PC-3 (cell line): ENCODE measurements at places on chromosomes 3 and 15. TPM values are rescaled to one million over a fixed set of nuclear protein-coding genes. Genes with fewer than 3 reads are reported as not detected.

- H3K4me3 ChIP-seq, result no peak overlapping the region
- no peaks in the 10 kb centered on the region for H3K27me3 ChIP-seq
- no peaks in the 10 kb centered on the region for H3K4me1 ChIP-seq
- no peak overlapping the region for H3K27ac ChIP-seq
- DNase-seq, result no peak
These were observed 172.5 kb downstream of the NTRK3 start for GRCh38 chr15:88083811-88084760.

DNA sequence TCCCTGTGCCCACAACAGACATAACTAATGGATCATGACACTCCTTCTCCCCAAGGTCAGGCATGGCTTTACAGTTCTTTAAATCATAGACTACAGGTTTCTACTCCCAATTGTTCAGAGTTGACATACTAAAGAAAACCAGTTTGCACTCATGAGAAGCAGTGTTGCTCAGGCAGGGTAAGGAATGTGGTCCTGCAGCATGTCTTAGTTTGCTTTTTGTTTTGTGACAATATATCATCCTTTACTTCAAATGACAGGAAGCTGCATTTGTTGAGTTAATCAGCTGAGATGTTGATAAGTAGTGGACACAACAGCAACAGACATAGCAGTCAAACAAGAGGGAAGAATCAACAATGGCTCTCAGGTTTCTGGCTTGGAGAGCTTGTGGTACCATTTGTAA is 267.5 kb downstream of the SLCO3A1 start:
- H3K36me3 ChIP-seq, result no peaks in the 10 kb centered on the region
- no peak overlapping the region for H3K4me3 ChIP-seq
- no peak for DNase-seq
- H3K4me1 ChIP-seq, result no peaks in the 10 kb centered on the region
- peaks cover 35% of the 10 kb centered on the region for H3K27me3 ChIP-seq

DNA sequence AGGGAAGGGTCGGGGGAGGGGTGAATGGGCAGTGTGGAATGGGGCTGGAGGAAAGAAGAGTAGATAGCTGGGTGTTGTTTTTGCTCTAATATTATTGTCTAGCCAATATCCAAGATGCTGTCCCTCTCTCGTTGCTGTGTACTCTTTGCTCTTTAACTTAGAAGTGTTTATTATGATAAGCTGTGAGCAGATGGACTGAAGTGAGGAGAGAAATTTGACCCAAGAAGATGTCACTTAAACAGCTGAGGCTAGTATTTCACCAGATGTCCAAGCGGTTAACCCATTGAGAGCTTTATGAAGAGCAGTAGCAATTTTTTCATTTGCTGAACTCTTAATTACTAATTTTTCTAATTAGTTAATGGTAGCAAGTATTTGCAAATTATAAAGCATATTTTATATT is 212.2 kb upstream of the TP63 start:
- H3K27me3 ChIP-seq, result no peaks in the 10 kb centered on the region
- H3K4me3 ChIP-seq, result no peak overlapping the region
- DNase-seq, result no peak
- no peak overlapping the region for H3K27ac ChIP-seq
- H3K36me3 ChIP-seq, result no peaks in the 10 kb centered on the region
- H3K4me1 ChIP-seq, result no peaks in the 10 kb centered on the region

DNA sequence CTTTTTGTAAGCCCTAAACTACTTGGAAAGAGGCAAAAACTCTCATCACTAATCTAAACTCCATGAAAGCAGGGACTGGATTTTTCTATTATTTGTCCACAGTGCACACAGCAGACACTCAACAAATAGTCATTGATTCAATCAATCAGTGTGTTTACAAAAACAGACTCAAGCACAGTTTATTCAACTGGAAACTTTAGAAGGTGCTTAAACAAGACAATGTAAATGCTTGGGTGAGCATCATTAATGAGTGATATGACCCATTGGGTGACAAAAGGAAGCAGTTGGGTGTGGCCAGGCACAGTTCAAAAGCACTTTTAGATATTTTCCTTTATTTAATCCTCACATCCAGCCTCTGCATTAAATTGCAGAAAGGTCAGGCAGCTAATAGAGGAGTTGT is 32.0 kb upstream of the PPP4R2 start:
- no peak overlapping the region for H3K27ac ChIP-seq
- no peak for DNase-seq
- no peaks in the 10 kb centered on the region for H3K4me1 ChIP-seq
- H3K4me3 ChIP-seq, result no peak overlapping the region

DNA sequence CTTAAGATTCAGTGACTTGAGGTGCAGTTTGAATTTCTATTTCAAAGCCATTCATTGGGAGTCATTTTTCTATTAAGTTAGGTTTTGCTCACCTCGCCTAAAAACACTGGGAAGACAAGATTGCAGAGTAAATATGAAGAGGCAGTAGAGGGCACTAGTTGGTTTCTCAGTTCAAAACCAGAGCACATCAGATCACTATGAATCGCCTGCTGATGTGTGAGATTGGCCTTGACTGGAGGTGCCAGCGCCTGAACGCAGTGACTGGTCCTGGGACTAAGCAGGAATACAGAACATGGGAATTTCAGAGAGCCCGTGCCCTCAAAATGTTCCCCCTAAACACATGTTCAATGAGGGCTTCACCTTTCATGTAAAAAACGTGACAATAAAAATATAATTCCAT is 229.0 kb downstream of the ITPR1 start:
- no peaks in the 10 kb centered on the region for H3K36me3 ChIP-seq
- no peak overlapping the region for H3K4me3 ChIP-seq

- no peak overlapping the region for H3K4me3 ChIP-seq
- no peak for DNase-seq
- no peaks in the 10 kb centered on the region for H3K4me1 ChIP-seq
These were observed 34.6 kb downstream of the ROPN1B start for GRCh38 chr3:126003447-126004190.

GRCh38 chr3:179853176-179853575 is 183.6 kb downstream of the PEX5L start:
- no peaks in the 10 kb centered on the region for H3K36me3 ChIP-seq
- no peaks in the 10 kb centered on the region for H3K27me3 ChIP-seq
- H3K27ac ChIP-seq, result no peak overlapping the region
- H3K4me3 ChIP-seq, result no peak overlapping the region

- DNase-seq, result no peak
- H3K27me3 ChIP-seq, result peaks cover 17% of the 10 kb centered on the region; the same call in 1 of the 2 replicates
- no peak overlapping the region for H3K4me3 ChIP-seq
- no peak overlapping the region for H3K27ac ChIP-seq
- no peaks in the 10 kb centered on the region for H3K4me1 ChIP-seq
These were observed 63.1 kb upstream of the NPHP3 start for GRCh38 chr3:132785292-132785691.

- H3K4me3 ChIP-seq, result no peak overlapping the region
- no peak for DNase-seq
- no peak overlapping the region for H3K27ac ChIP-seq
These were observed 3.1 kb downstream of the TSEN2 start for GRCh38 chr3:12487336-12487735.

DNA sequence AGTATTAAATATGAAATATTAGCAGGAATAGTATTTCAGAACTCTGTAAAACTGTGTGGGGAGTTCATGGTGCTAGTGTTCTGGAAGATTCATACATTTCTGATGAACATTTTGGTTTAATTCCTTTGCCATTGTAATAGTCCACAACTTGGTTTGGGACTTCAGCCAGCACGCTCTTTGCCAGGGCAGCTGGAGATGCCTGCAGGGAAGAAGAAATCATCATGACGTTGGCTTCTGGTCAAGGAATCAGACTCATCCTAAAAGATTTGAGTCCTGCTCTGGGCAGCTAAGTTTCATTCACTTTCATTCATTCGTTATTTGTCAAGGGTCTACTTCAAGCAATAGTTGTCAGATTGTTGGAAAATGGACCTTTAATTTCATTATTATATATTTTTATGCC is 32.4 kb upstream of the MRPL3 start:
- H3K4me3 ChIP-seq, result no peak overlapping the region; the same call in 1 of the 2 replicates
- peak; percentile 78 for DNase-seq
- H3K27ac ChIP-seq, result peak overlapping the region; percentile 95
- H3K4me1 ChIP-seq, result peaks cover 20% of the 10 kb centered on the region

DNA sequence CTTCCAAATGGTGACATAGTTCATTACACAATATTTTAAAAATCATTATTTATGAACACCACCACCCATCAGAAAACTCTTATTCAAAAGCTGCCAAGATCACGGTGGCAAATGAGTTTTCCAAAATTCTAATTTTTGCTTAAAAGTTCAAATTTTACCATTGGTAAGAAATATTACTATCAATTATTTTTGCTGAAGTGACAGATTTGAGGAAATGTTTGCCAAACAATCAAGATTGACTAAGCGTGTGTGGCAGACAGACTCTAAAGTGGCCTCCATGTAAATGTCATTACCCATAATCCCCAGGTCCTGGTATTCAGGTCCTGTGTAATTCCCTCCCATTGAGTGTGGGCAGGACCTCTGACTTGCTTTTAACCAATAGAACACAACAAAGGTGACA is 35.0 kb downstream of the ZNF280D start:
- H3K27ac ChIP-seq, result no peak overlapping the region
- H3K4me3 ChIP-seq, result no peak overlapping the region
- no peaks in the 10 kb centered on the region for H3K27me3 ChIP-seq

DNA sequence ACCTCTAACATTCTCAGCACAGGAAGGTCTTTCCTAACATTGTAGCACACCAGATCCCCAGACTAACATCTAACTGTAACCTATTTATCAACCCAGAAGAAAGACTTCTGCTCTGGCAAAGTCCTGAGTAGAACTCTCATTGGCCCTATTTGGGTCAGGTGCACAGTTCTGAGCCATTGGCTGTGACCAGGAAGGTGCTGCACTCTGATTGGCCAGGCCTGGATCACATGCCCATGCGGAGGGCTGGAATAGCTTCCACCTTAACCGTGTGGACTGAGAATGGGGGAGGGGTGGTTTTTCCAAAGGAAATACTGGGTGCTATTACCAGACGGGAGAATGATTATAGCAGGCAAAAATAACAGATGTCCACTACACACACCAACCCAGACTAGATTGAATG is 11.5 kb downstream of the FEZF2 start:
- no peaks in the 10 kb centered on the region for H3K4me1 ChIP-seq
- no peak overlapping the region for H3K27ac ChIP-seq
- H3K36me3 ChIP-seq, result no peaks in the 10 kb centered on the region
- 0 out of 2 replicates have a peak, but pooled peaks cover 3% of the 10 kb centered on the region for H3K27me3 ChIP-seq
- no peak overlapping the region for H3K4me3 ChIP-seq

GRCh38 chr3:195116407-195117185 is 154.4 kb downstream of the XXYLT1 start:
- H3K27me3 ChIP-seq, result no peaks in the 10 kb centered on the region
- no peaks in the 10 kb centered on the region for H3K36me3 ChIP-seq
- no peak overlapping the region for H3K27ac ChIP-seq
- H3K4me3 ChIP-seq, result no peak overlapping the region
- peaks cover 26% of the 10 kb centered on the region for H3K4me1 ChIP-seq

- H3K4me3 ChIP-seq, result no peak overlapping the region
- no peaks in the 10 kb centered on the region for H3K4me1 ChIP-seq
- H3K36me3 ChIP-seq, result no peaks in the 10 kb centered on the region
- H3K27me3 ChIP-seq, result no peaks in the 10 kb centered on the region
These were observed 127.6 kb upstream of the MME start for GRCh38 chr3:154952553-154952952.

DNA sequence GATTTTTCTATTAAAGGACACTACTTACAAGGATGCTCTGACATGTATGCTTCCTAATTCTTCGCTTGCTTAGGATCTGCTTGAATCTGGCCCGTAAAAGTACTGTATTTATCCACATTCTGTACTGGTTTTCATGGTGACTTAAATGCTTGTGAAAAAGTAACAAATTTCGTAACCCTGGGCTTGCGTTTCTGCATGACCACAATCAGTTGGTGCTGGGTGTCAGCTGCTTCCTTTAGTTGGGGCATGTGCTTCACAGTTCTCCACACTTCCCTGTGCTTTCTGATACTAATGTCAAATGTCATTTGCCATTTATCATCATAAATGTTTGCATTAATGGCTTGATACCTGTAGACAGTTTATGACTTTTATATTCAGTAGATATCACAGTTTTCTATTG is 218.4 kb upstream of the MLF1 start:
- DNase-seq, result no peak
- no peaks in the 10 kb centered on the region for H3K4me1 ChIP-seq
- no peak overlapping the region for H3K27ac ChIP-seq
- no peak overlapping the region for H3K4me3 ChIP-seq
- H3K27me3 ChIP-seq, result no peaks in the 10 kb centered on the region
- H3K36me3 ChIP-seq, result no peaks in the 10 kb centered on the region

- no peak for DNase-seq
- H3K36me3 ChIP-seq, result no peaks in the 10 kb centered on the region
- peaks cover 84% of the 10 kb centered on the region for H3K27me3 ChIP-seq
- no peak overlapping the region for H3K27ac ChIP-seq
These were observed 250.9 kb upstream of the IGF1R start for GRCh38 chr15:98397419-98397818.

DNA sequence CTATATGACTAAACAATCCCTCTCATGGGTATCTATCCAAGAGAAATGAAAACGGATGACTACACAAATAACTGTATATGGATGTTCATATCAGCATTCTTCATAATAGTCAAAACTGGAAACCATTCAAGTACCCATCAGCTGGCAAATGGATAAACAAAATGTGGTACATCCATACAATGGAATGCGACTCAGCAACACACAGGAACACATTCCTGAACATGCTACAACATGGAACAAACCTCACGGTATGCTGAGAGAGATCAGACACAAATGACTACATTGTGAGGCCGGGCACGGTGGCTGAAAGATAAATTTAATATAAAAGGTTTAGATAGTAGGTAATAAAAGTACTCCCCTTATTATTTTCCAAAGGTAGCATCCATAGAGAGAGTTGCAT is 42.6 kb downstream of the CCR4 start:
- no peak overlapping the region for H3K4me3 ChIP-seq
- H3K36me3 ChIP-seq, result no peaks in the 10 kb centered on the region
- H3K27ac ChIP-seq, result no peak overlapping the region
- DNase-seq, result no peak
- no peaks in the 10 kb centered on the region for H3K27me3 ChIP-seq

DNA sequence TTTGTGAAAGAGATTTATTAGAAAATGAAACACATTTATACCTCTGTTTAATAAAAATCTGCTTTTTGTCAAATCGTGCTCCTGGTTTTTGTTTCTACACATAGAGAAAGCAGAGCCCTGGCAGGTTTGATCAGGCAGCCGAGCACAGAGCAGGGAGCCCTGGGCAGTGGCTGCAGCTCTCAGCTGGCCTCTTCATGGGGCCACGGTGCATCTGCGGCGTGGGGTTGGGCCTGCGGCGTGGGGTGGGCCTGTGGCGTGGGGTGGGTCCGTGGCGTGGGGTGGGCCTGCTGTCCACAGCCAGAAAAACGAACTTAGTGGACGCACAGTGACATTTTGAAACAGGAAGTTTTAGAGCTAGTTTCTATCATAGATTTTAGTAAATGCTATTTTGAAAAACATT is 10.6 kb downstream of the GOLGA6L2 start:
- DNase-seq, result no peak
- no peaks in the 10 kb centered on the region for H3K36me3 ChIP-seq
- H3K27ac ChIP-seq, result no peak overlapping the region
- H3K27me3 ChIP-seq, result 0 out of 2 replicates have a peak, but pooled peaks cover 17% of the 10 kb centered on the region

The RLBP1 gene
- not detected in 2 replicates for total RNA-seq

The EXD1 gene
- not detected in 2 replicates for total RNA-seq

The MAP4 gene
- total RNA-seq, result 108 and 128 TPM in 2 replicates

The CYP8B1 gene
- not detected in 2 replicates for total RNA-seq

The DUOXA1 gene
- 1.3 TPM in 1 of 2 replicates, not detected in the other for total RNA-seq

The TMPRSS7 gene
- 0.33 TPM in 1 of 2 replicates, not detected in the other for total RNA-seq

The FANCD2OS gene
- total RNA-seq, result not detected in 2 replicates

The LCTL gene
- total RNA-seq, result not detected in 2 replicates

The C3orf20 gene
- total RNA-seq, result not detected in 2 replicates

The TYRO3 gene
- 20.0 and 23.5 TPM in 2 replicates for total RNA-seq

The C3orf52 gene
- total RNA-seq, result 14.8 and 16.7 TPM in 2 replicates

The INAFM2 gene
- 22.1 and 32.1 TPM in 2 replicates for total RNA-seq

The DTX3L gene
- 11.1 and 11.9 TPM in 2 replicates for total RNA-seq
